ENCODE measurements at places on chromosomes 16 and 17.

GRCh38 chr16:11064202-11064540 lies 119.8 kb downstream of the CLEC16A start:
- no peak for DNase-seq

- DNase-seq = no peak
Measured at GRCh38 chr16:24523569-24523968, 15.8 kb upstream of the RBBP6 start.

GRCh38 chr16:18003033-18003432 lies 333.5 kb downstream of the NPIPA8 start:
- DNase-seq = no peak

- no peak for DNase-seq
Measured at GRCh38 chr16:2584729-2585650, 47.2 kb downstream of the PDPK1 start.

GRCh38 chr17:68812876-68813584 lies 142.2 kb downstream of the ABCA8 start:
- no peak for DNase-seq

GRCh38 chr16:80084614-80085013 lies 456.2 kb upstream of the DYNLRB2 start:
- no peak for DNase-seq

Measured in activated naive CD8-positive, alpha-beta T cell treated with anti-CD3 and anti-CD28 coated beads for 36 hours (primary cell).